ENCODE measurements at places on chromosomes 16 and 17.
A peak's percentile ranks its signal among the peaks of the same experiment; 100 is the strongest.

- no peak for DNase-seq
These were observed 32.6 kb downstream of the NUBP1 start for GRCh38 chr16:10776280-10776679.

DNA sequence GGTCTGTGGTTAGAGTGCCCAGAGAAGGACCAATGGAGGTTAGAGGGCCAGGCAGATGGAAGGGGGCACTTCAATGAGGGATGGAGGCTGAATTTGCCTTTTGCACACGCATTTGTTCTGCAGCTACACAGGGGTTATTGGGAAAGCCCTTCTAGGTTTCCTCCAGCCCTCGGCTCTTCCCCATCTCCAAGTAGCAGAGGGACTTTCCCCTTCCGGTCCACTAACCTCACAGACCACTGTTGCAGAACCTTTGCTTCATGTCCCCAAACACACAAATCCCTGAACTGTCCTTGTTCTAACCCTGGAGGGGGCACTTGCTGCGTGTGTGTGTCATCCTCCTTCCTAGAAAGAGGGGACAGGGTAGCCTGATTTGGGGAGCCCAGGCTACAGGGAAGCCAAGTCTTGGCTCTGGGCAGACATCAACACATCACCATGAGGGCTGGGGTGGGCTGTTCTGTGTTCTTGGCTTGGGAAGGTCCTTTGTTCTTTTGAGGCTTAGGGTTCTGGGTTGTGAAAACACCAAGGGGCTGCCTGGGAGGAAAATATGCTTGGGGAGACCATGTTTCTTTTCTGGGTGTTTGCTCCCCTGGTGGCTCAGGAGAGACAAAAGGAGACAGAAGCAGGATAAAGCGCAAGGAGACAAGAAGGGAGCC is 7.3 kb upstream of the NR1D1 start:
- DNase-seq: no peak

DNA sequence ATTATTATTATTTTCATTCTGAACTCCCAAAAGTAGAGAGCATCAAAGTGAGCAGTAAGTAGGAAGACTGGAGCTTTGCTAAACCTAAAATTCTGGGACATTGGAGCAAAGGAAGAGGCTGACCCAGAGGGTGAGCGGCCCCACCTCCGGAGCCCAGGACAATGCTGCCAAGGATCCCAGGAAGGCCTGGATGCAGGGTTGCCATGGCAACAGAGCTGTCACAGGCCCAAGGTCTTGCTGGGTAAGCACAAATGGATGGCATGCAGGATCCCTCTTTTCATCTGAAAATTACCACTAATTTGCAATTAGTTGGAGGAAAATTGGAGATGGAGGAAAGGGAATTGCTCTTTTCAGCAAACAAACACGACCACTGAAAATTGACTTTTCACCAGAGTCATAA is 457.9 kb upstream of the CDH5 start:
- DNase-seq: no peak

DNA sequence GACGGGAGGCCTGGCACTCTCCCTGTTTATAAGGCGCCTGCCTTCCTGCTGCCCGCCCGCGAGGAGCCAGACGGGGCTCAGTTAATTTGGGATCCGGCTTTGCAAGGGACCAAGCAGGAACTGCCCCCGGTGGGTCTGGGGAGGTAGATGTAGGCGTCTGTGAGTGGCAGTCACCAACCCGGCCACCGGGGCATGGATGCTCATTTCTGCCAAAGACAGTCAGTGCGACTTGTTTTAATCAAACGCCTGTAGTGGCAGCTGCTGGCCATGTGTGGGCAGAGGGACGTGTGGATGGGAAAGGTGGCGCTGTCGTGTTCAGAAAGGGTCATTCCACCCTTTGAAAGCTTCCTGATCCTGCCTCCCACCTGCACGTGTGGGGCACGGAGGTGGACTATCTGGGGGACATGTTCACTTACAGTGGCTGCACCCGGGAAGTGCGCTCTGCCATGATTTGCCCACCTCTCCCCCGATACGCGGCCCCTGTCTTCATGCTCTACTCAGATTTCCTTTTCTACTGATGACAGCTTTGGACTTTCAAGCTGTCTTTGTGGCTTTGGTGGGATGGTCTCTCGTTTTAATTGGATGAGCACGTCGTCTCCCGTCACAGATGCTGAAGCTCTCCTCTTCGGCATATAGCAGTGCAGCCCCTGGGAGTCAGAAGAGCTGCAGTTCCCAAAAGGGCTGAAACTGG is 60.3 kb upstream of the CIBAR2 start:
- DNase-seq: no peak

DNA sequence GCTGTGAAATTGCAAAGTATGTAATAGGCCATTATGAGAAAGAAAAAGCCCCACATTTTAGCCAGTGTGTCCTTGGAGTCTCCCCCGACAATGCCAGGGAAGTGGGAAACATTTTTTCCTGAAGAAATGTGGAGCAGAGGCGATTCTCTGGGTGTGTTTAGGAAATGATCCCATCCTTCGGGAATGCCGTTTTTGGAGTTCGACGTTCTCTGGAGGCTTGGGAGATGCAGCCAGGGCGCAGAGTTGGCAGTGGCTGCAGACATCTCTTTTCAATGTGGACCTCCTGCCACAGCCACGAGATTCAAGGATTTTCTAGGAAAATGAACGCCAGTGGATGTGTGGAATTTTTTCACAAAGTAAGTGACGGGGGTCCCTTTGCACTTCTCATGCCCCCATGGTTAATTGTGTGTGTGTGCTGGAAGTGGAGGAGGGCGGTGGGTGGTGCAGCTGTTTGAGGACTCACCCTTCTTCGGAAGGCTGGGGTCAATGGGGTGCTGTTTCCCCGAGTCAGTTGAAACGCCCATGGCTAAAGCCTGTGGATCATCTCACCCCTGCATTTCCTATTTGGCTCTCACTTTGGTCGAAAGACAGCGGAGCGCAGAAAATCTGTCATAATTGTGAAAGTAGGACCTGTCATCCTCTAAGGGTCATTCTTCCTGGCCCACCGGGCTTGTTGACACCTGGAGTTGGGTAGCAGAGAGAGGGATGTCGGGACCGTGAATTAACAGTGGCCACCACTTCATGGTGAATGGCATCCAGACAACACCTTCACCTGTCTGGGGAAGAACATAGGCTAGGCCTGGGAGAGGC is 73.2 kb downstream of the CMIP start:
- no peak for DNase-seq

DNA sequence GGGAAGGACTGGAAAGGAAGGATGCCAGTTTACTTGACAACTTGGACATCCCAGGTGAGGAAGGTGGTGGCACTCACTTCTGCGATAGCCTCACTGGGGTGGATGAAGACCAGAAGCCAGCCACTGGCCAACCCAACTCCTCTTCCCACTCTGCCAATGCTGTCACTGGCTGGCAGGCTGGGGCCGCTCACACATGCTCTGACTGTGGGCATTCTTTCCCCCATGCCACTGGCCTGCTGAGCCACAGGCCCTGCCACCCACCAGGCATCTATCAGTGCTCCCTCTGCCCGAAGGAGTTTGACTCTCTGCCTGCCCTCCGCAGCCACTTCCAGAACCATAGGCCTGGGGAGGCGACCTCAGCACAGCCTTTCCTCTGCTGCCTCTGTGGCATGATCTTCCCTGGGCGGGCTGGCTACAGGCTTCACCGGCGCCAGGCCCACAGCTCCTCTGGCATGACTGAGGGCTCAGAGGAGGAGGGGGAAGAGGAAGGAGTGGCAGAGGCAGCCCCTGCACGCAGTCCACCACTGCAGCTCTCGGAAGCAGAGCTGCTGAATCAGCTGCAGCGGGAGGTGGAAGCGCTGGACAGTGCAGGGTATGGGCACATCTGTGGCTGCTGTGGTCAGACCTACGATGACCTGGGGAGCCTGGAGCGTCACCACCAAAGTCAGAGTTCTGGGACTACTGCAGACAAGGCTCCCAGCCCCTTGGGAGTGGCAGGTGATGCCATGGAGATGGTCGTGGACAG is 4.5 kb downstream of the ZNF646 start:
- no peak for DNase-seq

- DNase-seq: no peak
These were observed 93.0 kb upstream of the RCVRN start for GRCh38 chr17:9998060-9998459.

- DNase-seq: no peak
These were observed 2066.7 kb downstream of the TP53TG3F start for GRCh38 chr16:35525979-35526590.

DNA sequence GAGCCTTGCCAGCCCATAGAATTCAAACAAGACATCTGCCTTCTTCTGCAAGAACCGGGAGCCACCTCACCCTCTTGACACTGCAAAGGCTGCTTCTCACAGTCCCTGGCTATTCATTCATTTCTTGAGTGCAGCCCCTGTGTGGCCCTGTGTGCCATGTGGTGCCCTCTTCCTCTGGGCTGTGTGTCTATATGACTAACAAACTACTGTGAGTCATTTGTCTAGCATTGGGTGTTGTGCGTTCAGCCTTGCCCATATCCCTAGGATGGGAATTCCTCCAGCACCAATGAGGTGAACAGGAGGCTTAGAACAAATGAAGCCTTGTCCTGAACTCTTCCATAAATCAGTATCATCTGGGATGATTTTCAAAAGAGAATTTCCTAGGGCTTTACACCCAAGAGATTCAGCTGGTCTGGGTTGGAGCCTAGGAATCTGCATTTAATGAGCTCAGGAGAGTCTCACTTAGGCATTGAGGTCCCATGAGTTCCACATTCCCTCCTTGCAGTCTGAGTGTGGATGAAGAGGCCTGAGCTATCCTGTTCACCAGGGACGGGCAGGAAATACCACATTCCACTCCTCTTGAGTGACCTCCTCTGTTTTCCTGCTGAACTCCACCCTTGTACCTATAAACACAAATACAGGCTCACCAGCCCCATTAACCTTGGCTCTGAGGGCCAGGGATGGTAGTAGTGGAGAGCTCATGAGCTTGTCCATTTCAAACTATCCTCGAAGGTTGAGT is 308.7 kb upstream of the N4BP1 start:
- DNase-seq: no peak

GRCh38 chr16:82011199-82011641 is at the start of gene SDR42E1:
Gene SDR42E1 (minus strand): TSS chr16:82011470. CDS start chr16:82000858, 10,612 bp downstream.
- peak; percentile 29 for DNase-seq

GRCh38 chr17:8606401-8606800 is 24.1 kb downstream of the MYH10 start:
- no peak for DNase-seq

DNA sequence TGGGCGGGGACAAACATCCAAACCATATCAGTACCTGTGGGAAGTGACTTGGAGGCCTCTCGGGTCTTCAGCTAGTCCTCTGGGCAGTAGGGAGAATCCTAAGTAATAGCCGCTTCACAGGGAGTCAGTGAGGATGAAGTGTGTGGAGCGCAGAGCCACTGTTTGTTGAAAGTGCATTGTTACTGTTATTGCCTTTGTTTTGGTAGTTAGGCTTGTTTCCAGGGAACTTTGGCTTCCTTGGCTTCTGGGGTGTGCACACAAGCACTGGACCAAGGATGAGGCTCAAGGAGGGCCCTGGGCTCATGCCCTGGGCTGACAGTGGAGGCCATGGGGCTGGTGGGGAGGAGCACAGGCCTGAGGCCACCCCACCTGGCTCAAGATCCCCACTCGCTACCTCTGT is 141.6 kb downstream of the CLEC16A start:
- DNase-seq: no peak

- no peak for DNase-seq
These were observed 51.7 kb downstream of the ZNF778 start for GRCh38 chr16:89268987-89269735.

GRCh38 chr17:63029541-63029940 is 63.5 kb downstream of the TANC2 start:
- no peak for DNase-seq

- DNase-seq: peak; percentile 55
These were observed 24.7 kb downstream of the IL21R start for GRCh38 chr16:27426423-27427408.

- no peak for DNase-seq
These were observed 6.7 kb downstream of the NUPR1 start for GRCh38 chr16:28531777-28532744.

DNA sequence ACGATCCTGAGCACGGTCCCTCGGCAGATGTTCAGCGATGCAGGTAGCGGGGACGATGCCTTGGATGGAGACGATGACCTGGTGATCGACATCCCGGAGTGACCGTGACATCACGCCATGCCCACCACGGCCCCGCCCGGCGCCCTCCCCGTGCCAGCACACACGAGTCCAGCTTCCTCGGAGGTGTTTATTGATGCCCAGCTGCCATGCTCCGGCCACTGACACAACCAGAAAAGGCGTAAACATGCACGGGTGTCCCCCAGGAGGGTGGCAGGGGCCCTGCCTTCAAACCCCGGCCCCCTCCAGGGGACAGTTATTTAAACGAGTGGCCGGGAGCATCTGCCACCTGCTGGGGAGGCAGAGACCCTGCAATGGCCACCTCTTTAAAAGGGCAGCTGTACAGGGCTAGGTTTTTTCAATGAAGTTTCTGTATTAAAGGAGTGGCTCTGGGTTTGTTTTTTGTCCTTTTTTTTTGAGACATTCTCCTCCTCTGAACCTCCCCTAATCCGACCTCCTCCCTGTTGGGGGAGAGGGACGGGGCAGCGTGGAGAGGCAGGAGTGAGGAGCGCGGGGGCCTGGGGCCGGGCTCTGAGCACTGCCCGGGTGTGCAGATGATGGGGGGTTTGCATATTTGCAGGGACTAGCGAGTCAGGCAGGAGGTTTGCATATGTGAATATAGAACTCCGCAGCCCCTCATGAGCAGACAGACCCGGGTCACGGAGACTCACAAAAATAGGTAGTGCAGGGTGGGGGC is 5.3 kb downstream of the DOC2A start:
- no peak for DNase-seq

DNA sequence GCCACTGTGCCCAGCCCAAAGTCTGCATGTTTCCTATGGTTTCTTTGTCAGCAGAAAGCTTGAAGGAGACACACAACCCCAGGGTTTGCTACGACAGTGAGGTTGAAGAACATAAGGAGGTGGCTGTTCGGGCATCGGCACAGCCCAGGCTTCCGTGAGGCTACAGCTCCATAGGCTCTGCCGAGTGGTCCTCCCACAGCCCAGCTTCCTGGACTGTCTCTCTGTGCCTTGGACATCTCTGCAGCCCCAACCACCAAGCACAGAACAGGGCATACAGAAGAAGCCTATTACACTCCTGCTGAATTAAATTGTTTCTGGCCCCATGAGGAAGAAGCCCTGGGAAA is 3.2 kb upstream of the HAP1 start:
- no peak for DNase-seq

DNA sequence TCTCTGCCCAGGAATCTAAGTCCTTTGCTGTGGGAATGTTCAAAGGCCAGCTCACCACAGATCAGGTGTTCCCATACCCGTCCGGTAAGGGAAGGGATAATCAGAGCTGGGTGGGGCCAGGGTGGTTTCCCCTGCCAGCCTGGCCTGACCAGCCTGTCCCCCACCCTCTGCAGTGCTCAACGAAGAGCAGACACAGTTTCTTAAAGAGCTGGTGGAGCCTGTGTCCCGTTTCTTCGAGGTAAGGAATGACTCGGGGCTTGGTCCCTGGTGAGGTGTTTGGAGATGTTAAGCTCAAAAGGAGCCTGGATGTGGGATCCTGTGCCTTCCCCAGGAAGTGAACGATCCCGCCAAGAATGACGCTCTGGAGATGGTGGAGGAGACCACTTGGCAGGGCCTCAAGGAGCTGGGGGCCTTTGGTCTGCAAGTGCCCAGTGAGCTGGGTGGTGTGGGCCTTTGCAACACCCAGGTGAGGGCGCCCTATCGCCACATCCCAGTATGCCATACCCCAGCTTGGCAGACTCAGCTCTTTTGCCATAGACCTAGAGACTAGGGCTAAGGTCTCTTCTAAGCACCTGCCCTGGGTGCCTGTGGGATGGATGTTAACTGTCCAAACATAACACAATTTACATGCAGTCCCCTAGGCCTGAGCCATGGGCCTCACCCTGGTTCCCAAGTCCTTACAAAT is 997 bp downstream of the ACADVL start:
- DNase-seq: peak; percentile 40

- no peak for DNase-seq
These were observed 883 bp upstream of the SPN start for GRCh38 chr16:29662000-29662728.

- DNase-seq: no peak
These were observed 28.4 kb downstream of the CDIP1 start for GRCh38 chr16:4510131-4510530.
